Posterior vena cava (tissue), 2 donors: ENCODE measurements at places on chromosomes 1 and 21. TPM values are rescaled to one million over a fixed set of nuclear protein-coding genes. Genes with fewer than 3 reads are reported as not detected.

Gene MTX1
- 26.8 TPM for total RNA-seq

Gene ZP4
- total RNA-seq = not detected

Gene DDAH1
- total RNA-seq = 31.8 TPM

Gene VANGL2
- 2.4 TPM for total RNA-seq

Gene RHOU
- 15.7 TPM for total RNA-seq

GRCh38 chr21:33402001-33402979 is 923 bp upstream of the IFNGR2 start:
- DNase-seq = peak; percentile 93

DNA sequence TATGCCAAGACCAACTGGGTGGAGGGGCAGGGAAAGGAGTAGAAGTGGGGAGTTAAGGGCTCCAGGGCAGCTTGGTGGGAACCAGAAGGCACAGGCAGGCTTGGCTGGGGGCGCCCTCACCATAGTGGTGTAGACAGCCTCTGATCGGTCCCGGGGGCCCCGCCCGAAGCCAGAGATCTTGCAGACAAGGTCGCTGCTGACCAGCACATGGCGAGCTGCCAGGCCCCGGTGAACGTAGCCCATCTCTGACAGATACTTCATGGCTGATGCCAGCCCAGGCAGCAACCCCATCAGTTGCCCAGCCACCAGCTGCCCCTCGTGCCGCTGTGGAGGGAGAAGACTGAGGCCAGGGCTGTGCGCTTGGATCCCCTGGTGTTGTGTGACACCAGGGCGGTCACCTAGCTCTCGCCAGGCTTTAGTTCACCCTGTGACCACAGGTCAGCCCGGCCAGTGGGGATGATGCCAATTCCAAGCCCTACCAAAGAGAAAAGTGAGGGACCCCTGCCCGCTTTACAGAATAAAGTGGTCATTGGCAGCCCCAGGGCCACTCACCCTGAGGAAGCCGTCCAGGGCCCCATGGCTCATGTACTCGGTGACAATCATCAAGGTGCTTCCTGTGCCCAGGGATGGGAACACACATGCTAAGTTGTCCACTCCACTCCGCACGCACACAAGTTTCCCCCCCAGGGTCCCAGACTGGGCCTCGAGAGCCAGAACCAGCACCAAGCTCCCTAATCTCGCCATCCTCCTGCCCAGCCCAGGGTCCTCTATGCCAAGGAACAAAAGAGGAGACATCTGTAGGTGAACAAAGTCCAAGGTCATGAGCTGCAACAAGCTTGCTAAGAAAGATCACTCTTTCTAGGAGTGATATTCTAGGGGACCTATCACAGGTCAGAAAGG is 28.2 kb downstream of the CDCA8 start:
- peak; percentile 80 for DNase-seq

GRCh38 chr1:163027610-163028009 is 41.6 kb upstream of the RGS4 start:
- DNase-seq = no peak

DNA sequence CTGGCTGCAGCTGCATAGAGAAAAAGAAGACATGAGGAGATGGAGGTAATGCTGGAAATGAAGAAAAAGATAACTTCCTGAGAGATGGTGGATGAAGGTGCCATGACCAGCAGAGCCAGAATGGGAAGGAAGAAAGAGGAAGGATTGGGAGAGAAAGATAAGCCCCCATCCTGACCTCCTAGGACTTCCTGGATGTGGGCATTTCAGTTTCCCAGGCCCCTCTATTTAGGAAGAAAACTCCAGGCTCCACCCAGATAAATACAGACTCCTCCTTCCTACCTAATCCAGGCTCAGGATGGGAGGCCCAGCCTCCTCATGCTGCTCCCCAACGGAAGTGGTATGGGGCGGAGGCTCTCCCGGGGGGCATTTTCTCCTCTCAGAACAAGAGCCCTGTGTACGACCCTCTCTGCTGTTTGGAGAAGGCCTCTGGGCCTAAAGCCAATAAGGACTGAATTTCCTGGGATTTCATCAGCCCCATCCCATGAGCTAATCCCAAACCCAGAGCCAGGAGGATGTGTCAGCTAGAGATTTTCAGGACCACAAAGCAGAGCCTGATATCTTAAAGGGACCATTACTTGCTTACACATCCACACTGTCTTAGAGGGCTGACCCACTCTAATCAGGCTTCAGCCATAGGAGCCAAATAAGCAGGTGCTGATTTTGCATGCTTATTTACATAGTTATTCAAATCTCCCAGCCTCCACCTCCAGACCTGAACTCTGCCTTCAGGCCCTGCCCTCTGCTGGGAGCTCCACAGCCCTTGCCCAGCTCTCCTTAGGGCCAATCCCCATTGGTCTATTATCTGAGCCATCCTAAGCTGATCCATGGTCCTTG is 5.1 kb upstream of the ARHGEF2 start:
- peak; percentile 94 for DNase-seq

DNA sequence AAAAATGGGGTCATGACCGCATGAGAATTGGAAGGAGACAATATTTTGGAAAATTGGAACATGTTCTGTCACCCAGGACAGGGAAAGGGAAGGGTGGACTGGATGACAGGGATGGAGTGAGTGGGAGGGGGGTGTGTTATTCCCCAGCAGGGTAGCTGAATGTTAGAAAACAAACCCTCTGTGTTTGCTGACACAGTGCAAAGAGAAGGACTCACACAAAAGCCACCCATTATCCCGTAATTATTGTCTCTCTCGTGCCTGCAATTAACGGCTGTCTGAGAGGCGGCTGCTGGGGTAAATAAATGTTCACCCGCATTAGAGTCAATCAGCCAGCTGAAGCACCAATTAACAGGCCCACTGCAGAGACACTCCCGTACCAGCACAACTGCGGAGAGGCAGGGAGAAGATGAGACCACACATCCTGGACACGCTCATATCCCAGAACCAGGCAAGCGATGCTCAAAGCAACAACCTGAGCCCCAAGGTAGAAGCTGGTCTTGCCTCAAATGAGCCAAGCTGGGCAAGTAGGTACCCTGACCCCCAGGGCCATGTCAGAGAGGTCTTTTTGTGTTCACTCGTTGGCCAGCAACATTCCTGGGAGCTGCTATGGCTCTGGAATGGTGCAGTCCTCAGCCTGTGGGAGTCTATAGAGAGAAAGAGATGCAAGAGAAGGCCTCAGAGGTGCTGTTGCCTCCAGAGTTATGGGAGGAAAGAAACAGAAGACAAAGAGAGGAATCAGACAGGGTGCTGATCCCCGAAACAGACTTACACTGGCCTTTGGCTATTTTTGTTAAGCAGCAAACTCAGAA is 19.4 kb downstream of the PLEKHA6 start:
- no peak for DNase-seq

DNA sequence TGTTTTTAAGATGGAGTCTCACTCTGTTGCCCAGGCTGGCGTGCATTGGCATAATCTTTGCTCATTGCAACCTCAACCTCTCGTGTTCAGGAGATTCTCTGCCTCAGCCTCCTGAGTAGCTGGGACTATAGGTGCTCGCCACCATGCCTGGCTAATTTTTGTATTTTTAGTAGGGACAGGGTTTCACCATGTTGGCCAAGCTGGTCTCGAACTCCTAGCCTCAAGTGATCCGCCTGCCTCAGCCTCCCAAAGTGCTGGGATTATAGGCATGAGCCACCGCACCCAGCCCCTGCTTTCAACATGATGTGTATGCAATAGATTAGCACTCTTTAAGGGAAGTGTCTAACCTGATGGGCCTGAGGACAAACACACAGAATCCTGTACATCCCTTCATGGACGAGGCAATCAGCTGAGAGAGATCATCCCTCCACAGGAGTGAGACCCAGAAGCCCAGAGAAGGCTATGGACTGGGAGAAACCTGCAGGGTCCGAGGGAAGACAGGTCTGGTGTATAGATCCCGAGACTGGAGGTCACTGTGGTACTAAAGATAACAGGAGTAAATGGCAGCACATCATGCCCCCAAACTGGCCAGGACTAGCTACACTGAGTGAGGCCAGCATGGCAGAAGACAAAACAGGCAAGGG is 5.6 kb upstream of the DEGS1 start:
- DNase-seq = peak; percentile 26

- peak; percentile 66 for DNase-seq
Measured at GRCh38 chr1:3642919-3643675, 6.8 kb downstream of the WRAP73 start.
